ENCODE measurements at places on chromosomes 16 and 17.
A peak's percentile ranks its signal among the peaks of the same experiment; 100 is the strongest.

DNA sequence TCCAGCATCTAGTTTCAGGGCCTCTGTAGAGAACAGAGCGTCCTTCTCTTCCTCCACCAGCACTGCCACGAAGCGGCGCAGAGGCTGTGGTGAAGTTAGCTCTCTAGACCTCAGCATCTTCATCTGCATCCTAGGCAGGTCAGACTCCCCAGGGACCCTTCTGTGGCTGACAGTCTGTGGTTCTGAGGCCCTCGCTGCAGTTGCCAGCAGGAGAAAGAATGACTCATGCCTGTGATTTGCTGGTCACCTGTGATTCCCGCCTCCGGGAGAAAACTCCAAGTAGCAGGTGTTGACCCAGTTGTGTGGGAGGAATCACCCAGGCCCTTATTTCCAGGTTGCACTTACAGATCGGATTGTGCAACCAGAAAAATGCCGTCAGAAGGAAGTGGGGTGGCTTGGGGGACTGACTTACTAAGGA lies 117.3 kb upstream of the CACNG5 start:
- DNase-seq: no peak

DNA sequence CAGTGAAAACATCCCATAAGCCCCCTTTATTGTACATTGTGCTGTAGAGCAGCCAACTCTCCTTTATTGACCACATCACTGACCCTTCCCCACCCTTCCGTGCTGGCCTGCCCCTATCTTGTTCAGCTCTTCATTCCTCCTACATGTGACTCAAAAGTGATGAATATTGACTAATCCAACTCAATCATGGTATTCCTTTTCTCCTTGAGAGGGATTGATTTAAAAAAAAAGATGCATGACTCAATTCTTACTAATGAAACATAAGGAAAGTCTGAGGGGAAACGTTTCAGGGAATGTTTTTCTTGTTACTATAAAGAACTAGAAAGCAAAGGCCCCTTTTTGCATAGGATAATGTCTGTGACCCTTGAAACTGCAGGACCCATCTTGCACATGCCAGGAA lies 125.2 kb upstream of the SOX9 start:
- DNase-seq: no peak

- no peak for DNase-seq
These were observed 29.4 kb downstream of the GINS2 start for GRCh38 chr16:85659336-85659735.

DNA sequence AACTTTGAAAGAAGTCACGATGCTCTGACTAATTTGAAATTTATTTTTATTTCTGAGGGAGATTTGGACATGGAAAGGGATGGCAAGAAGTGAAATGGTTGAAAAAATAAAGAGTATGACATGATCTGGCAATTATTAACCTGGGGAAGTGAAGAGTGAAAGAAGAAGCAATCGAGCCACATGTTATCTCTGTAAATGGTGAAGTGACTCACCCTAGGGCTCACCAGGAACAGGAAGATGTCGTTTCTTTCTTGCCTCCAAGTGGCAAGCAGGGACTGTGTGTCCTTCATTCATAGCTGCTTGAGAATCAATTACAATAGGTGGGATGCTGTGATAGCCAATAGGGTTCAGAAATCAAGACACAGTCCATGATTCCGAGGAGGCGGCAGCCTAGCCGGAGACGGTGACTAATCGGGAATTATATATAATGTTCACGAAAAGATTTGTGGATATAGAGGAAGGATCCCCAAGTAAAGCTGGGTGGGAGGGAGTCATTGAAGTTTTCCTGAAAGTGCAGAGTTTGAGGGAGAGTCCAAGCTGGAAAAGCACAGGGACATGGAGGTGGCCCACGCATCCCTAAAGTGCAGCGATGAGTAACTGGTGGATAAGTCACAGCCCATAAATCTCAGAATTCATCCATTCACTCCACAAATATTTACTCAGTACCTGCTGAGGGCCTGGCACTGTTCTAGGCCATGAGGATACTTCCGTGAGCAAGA lies 18.2 kb upstream of the KRT20 start:
- DNase-seq: no peak

GRCh38 chr17:80261159-80261894 lies 675 bp downstream of the RNF213 start:
- DNase-seq: peak; percentile 36
